ENCODE measurements at places on chromosomes 1 and 21. TPM values are rescaled to one million over a fixed set of nuclear protein-coding genes. Genes with fewer than 3 reads are reported as not detected.

TNFRSF1B gene
- polyA plus RNA-seq: 9.7 TPM

- DNase-seq: no peak
Measured at GRCh38 chr1:155309423-155310021, 856 bp downstream of the FDPS start.

- DNase-seq: no peak
Measured at GRCh38 chr1:42179275-42179674, 14.7 kb upstream of the GUCA2A start.

GRCh38 chr1:23224739-23225648 lies 7.7 kb upstream of the HTR1D start:
- DNase-seq: no peak

SLAMF9 gene
- not detected for polyA plus RNA-seq

SHISA4 gene
- 42.3 TPM for polyA plus RNA-seq

- DNase-seq: no peak
Measured at GRCh38 chr21:44749759-44750674, 38.6 kb upstream of the TSPEAR start.

CNN3 gene
- polyA plus RNA-seq: 341 TPM

DNA sequence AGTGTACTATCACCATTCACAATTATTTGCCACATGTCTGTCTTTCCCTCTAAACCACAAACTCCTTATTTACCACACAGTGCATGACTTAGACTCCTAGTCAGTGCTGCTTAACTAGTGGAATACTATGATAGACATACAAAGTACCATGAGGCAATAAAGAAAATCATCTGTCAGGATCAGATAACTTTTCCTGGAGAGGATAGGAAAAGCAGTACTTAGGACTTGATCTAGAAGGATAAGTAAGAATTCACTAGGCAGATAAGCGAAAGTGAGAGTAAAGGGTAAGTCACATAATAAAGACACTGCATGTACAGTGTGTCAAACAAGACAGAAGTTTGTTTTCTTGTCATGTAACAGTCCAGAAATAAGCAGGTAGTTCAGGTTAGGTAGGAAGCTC lies 21.2 kb upstream of the TSPAN1 start:
- no peak for DNase-seq

GRCh38 chr1:16144325-16145029 lies 11.4 kb downstream of the EPHA2 start:
- no peak for DNase-seq

GRCh38 chr1:230938924-230939368 lies 39.7 kb downstream of the TTC13 start:
- DNase-seq: no peak

TMEM53 gene
- polyA plus RNA-seq: 7.7 TPM

- peak; percentile 54 for DNase-seq
Measured at GRCh38 chr1:217896490-217896889, 265.3 kb downstream of the SPATA17 start.

GRCh38 chr1:179729881-179730280 lies 13.2 kb upstream of the FAM163A start:
- DNase-seq: no peak

DNA sequence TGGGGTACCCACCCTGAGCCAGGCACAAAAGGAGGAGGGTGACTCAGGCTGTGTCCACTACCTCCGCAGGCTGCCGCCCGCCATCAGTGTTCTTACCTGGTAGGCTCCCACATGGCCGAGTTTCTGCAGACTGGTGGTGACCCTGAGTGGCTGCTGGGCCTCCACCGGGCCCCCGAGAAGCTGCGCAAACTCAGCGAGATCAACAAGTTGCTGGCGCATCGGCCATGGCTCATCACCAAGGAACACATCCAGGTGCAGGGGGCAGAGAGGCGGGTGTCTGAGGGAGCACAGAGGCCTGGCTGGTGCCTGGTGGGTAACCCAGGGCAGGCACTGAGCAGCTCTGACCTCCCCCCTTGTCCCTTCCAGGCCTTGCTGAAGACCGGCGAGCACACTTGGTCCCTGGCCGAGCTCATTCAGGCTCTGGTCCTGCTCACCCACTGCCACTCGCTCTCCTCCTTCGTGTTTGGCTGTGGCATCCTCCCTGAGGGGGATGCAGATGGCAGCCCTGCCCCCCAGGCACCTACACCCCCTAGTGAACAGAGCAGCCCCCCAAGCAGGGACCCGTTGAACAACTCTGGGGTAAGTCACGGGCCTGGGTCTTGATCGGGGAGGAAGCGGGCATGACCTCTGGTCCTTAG lies 13.0 kb downstream of the SESN2 start:
- DNase-seq: no peak

- no peak for DNase-seq
Measured at GRCh38 chr1:85340427-85340826, 64.0 kb upstream of the BCL10 start.

MRPS15 gene
- polyA plus RNA-seq: 62.2 TPM

DNA sequence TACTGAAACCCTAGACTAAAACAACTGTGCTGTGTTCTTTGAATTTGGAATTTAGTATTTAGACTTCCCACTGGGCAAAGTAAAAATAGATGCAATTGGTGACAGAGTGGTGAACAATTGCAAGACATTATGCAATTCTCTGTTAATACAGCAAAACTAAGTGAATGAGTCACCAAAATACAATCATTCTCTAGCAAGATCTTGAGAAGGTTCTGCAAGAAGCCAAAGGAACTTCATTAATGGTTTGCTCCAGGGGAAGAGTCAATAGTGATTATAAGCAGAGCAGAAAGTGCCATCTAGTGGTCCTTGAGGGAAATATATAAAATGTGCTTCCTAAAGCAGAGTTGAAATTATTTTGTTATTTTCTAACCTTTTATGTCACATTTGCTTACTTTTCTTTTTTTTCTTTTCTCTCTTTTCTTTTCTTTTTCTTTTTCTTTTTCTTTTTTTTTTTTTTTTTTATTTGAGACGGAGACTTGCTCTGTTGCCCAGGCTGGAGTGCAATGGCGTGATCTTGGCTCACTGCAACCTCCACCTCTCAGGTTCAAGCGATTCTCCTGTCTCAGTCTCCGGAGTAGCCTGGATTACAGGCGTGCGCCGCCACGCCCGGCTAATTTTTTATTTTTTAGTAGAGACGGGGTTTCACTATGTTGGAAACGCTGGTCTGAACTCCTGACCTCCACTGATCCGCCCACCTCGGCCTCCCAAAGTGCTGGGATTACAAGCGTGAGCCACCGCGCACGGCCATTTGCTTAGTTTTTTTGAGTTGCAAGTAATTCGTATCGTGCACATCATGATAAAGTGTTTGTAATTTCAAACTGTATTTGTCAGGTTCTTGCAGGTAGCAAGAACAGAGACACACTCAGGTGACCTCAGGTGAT lies 99.2 kb downstream of the CTH start:
- peak; percentile 64 for DNase-seq

- DNase-seq: no peak
Measured at GRCh38 chr21:45373991-45374816, 30.8 kb upstream of the COL18A1 start.

GRCh38 chr1:164803366-164803765 lies 244.4 kb downstream of the PBX1 start:
- no peak for DNase-seq

GRCh38 chr1:79255421-79255820 lies 248.9 kb upstream of the ADGRL4 start:
- DNase-seq: no peak

GRCh38 chr1:111222308-111223125 lies 5.0 kb upstream of the CHI3L2 start:
- DNase-seq: no peak

CD101 gene
- 5.0 TPM for polyA plus RNA-seq

DNA sequence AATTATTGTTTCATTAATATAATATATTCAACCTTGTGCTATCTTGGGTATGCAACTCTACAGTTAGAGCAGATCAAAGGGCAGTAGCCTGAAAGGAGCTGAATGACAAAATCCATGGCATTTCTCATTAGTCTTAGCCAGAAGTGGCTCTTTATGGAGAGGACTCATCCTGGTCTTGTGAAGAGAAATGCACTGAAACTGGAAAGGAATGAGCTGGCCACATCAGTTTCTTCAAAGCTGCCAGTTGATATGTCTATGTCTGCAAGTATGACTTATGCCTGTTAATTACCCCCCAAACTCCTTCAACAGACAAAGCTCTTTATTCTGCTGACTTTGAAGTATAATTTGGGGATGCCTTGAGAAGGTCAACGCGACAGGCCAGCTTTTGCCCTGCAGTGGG lies 119.0 kb upstream of the UBE2U start:
- DNase-seq: no peak

- DNase-seq: no peak
Measured at GRCh38 chr1:182122913-182123260, 61.4 kb upstream of the ZNF648 start.

BRDT gene
- polyA plus RNA-seq: not detected

DNA sequence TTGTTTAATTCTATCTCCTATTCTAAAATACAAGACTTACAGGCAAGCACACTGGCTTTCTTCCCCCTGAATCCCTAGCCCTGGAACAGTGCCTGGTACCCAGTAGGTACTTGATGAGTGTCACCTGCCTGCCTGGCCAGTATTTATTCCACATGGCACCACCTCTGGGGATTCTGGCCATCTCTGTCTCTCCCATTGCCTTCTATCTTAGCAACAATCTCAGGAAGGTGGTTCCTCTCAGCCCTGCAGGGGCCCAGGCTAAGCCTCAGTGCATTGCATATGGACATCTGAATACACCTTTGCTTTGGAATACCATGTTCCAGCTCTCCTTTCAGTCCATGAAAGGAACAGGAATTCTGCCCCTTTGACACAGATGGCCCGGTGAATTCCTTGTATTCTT lies 81.0 kb downstream of the HIVEP3 start:
- no peak for DNase-seq

OPTC gene
- polyA plus RNA-seq: not detected

BCAN gene
- polyA plus RNA-seq: 4.0 TPM

DNA sequence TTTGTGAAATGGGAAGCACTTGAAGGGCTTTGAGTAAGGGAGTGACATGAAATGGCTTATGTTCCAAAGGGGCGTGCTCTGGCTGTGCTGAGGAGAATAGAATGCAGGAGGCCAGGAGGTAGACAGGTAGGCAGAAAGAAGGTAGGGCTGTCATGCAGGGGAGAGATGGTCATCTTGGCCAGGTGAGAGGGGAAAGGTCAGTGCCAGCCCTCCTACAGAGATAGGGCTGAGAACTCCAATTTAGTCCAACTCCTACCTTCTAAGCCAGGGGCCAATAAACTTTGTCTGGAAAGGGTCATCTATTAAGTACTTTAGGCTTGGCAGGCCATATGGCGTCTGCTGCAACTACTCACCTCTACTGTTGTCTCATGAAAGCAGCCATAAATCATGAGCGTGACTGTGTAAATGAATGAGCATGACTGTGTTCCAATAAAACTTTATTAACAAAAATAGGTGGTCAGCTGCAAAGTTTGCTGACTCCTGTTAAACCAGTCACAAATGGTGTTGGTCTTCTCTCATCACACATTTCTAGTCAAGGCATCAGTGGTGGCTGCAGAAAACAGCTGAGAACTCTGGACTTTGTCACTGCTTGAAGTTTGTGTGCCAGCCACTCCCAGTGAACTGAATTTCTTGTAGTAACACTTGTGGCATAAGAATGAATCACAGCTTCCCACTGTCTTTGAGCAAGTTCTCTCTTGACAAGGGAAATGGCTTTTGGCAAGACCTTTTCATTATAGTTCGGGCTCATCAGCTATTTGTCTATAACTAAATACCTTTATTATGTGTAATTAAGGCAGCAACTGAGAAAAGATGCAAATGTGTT lies 32.0 kb upstream of the CD2 start:
- no peak for DNase-seq

GRCh38 chr1:29889776-29890175 lies 653.5 kb downstream of the PTPRU start:
- DNase-seq: no peak

GRCh38 chr1:224898937-224899336 lies 30.5 kb upstream of the DNAH14 start:
- DNase-seq: no peak

SH2D5 gene
- 0.62 TPM for polyA plus RNA-seq

GRCh38 chr1:87730274-87731216 lies 401.9 kb downstream of the LMO4 start:
- DNase-seq: no peak

Measured in muscle of arm (tissue), 14 donors.